KG1 (cell line): ENCODE measurements at places on chromosomes 2 and 18.

GRCh38 chr2:151796774-151797173, 31.4 kb downstream of the ARL5A start:
- no peak for DNase-seq

DNA sequence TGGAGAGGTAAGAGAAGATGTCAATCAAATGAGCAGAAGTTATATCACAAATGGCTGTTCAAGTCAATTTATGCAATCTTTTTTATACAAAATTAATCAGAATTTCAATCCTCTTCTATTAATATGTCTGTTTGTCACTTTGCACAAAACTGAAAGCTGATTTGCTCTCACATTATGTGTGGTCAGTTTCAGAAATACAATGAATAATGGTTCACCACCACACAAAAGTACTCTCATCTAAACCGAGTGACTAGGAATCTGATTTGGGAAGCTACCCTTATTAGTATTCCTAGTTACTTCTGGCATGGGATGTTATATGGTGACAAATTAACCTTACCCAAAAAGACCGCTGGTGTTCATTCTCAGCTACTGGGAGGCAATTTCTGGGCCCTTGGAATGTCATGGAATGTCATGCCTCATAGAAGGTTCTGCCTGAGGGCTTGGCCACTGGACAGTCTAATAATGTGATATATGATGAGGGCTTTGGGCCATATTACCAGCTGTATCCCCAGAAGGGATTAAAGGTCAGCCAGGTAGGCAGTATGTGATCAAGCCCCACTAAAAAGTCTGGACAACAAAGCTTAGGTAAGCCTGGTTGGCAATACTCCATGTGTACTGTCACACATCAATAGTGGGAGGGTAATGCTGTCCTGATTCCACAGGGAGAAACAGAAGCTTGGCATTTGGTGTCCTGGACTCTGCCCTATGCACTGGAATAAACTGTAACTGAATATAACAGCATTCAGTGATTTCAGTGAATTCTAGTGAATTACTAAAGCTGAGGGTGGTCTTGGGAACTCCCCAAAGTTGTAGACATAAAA, 113.2 kb downstream of the PIGN start:
- no peak for DNase-seq

DNA sequence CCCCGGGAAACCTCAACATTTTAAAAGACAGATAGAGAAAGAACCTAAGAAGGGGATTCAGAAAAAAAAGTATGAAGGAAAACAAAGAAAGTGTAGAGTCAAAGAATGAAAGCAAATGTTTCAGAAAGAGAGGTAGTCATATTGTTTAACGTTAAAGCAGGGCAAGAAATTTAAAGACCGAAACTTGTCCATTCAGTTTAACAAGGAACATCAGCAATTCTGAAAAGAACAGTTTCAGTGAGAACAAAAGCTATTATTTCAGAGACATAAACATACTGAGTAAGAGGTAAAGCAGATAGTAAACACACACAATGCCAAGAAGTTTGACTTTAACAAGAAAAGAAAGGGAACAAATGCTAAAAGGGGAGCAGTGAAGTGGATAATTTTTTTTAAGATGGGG, 41.1 kb downstream of the MBD2 start:
- no peak for DNase-seq

GRCh38 chr2:222952204-222952603, 91.4 kb downstream of the ACSL3 start:
- no peak for DNase-seq

DNA sequence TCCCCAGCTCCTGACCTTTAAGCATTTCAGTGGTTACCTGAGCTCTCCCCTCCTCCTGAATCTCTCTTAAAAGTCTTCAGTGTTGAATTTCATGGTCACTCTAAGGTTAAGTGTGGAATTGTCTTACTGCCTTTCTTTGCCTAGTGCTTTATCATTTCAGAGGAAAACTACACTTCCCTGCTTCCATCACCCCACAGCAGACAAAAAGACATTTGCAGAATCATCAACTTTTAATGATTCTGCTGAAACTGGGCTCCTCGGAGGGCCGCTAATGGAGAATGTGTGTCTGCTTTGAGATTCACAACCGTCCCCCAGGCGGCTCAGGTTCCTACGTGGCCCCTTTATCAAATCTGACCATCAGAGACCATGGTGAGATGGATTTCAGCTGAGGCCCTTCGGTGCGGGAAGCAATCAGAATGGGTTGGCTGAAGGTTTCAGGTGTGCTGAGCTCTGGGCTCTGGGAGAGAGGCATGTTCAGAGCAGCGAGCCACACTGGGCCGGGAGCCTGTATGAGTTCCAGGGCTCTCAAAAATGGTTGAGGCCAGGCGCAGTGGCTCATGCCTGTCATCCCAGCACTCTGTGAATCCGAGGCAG, 41.9 kb upstream of the TBC1D8 start:
- DNase-seq = no peak

GRCh38 chr18:73614812-73615211, 532.8 kb downstream of the FBXO15 start:
- no peak for DNase-seq

GRCh38 chr2:135005753-135006152, 41.5 kb downstream of the MAP3K19 start:
- DNase-seq = no peak

GRCh38 chr2:37892436-37893114, 32.5 kb upstream of the RMDN2 start:
- peak; percentile 71 for DNase-seq

DNA sequence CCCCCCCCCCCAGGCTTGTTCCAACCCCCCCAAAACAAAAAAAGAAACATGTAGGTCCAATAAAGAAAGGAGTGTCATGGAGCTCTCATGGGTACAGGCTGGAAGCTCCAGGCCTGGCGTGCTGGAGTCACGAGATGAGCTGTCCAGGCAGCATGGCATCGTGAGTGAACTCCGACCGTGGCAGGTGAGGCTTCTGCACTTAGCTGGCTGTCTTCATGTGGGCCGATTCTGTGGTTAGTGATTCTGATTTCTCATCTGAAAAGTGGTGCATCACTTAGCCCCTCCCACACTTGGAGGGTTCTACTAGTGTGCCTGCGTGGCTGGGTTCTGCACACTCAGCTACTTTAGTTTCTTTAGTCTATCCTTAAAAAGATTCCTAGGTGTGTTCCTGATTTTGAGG, 126.4 kb upstream of the MGAT5 start:
- DNase-seq = no peak

DNA sequence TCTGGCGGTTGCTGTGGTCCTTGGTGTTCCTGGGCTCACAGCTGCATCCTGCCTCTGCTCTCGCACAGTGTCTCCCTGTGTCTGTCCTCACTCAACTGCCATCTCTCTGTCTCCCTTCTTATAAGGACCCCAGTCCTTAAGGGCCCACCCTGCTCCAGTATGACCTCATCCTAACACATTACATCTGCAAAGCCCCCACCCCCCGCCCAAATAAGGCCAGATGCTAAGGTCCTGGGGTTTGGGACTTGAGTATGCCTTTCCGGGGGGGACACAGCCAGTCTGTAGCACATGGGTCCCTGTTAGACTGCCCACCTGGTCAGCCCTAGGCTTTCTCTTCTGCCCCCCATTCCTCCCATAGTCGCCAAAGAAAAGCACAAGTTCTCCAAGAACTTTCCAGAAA, 40.7 kb downstream of the FER1L5 start:
- no peak for DNase-seq

- no peak for DNase-seq
Measured at GRCh38 chr2:45432406-45432805, 178.7 kb downstream of the SRBD1 start.

- DNase-seq = no peak
Measured at GRCh38 chr2:47720036-47720435, 62.9 kb upstream of the MSH6 start.

GRCh38 chr2:240424341-240425235, 10.9 kb upstream of the GPC1 start:
- DNase-seq = no peak

GRCh38 chr2:26540961-26541360, 63.0 kb upstream of the OTOF start:
- no peak for DNase-seq

DNA sequence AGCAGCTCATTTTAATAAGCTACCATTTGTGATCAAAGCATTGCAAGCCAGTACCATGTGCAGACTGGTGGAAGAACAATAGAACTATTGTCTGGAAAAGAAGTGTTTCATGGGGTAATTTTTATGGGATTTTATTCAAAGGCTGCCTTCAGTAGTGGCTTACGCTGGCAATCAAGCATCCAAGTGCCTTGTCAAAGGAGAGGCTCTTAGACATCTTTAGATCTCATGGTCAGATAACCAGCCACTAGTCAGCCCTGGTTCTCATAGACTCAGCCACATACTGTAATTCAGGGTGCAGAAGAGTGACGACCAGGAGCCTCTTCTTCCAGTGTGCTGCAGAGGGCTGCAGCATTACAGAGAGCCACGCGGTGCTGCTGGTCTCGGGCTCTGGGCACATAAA, 98.5 kb upstream of the NOSTRIN start:
- no peak for DNase-seq

- DNase-seq = no peak
Measured at GRCh38 chr2:36819095-36819711, 122.7 kb downstream of the VIT start.

DNA sequence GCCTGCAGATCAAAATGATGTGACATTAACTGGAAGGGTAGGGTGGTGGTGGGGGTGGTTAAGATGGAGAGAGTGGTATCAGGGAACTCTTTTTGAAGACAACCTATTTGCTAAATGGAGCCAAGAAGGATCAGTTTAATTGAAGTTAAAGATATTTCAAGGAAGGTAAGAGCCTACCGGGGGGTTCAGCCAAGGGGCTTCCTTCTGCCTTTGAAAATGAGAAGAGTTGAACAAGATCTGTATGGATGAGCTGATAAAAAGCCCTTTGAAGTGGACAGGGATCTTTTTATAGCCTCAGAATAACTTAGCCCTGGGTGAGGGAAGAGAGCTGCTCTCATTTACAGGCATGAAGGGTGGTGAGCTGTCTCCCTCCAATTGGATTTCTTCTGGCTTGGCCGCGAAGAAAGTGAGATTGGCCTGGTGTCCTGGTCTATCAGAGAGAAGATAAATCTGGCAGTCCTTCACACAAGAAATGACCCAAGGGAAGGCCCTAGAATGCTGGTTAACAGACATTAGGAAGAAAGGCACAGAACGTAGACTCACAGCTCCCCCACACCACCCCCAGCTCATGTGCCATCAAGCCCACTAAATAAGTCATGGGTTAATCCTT, 439.8 kb downstream of the TNS1 start:
- no peak for DNase-seq

- DNase-seq = no peak
Measured at GRCh38 chr2:1940679-1941078, 196.4 kb upstream of the PXDN start.

DNA sequence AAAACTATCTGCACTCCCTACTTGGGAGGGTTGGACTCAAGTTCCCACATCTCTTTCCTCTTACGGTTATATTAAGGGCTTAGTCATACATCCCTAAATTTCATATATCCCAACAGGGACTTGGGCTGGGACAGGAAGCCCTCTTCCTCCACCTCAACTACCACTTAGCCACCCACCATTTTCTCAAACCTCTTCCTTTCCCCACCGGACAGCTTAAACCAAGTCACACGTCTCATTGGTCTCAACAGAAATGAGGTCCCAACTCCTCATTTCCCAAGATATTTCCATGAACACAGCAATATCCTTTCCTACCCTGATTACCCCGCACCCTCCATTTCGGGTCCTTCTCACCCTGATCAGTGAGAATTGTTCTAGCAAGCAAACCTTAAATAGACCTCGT, 736 bp downstream of the ZSCAN30 start:
- DNase-seq = no peak

DNA sequence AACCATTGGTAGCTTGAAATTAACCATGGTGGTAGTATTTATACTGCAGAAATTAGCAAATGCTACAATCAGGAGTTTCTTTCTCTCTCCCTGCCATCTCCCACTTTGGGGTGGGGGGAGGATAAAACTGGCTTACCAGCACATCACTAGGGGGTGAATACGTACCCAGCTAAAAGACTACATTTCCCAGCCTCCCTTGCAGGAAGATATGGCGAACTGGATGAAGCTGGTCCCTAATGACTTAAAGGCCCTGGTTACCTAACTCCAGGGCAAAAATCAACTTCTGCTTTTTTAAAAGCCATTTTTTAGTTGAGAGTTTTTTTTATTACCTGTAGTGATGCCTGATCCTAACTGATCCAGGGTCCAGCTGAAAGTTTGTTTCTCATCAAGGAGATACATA, 70.3 kb upstream of the RAB12 start:
- DNase-seq = no peak

DNA sequence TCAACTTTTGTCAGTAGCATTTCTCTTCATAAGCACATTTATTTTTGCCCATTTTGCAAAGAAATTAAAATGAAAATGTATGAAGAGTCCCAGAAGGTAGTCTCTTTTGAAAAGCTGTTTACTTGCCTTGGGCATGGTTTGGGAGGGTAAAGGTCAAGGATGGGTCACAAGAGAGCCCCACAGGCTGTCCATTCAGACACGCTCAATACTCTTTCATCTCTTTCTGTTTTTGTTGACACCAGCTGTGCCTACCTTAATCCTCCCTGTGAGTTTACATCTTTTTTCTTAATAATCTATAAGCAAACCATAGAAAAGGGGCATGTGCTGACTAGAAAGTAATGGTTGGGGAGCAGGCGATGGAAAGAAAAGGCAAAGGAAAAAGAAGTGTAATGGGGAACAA, 49.6 kb upstream of the KLF7 start:
- DNase-seq = no peak

GRCh38 chr2:12918835-12919445, 202.2 kb downstream of the TRIB2 start:
- DNase-seq = no peak

DNA sequence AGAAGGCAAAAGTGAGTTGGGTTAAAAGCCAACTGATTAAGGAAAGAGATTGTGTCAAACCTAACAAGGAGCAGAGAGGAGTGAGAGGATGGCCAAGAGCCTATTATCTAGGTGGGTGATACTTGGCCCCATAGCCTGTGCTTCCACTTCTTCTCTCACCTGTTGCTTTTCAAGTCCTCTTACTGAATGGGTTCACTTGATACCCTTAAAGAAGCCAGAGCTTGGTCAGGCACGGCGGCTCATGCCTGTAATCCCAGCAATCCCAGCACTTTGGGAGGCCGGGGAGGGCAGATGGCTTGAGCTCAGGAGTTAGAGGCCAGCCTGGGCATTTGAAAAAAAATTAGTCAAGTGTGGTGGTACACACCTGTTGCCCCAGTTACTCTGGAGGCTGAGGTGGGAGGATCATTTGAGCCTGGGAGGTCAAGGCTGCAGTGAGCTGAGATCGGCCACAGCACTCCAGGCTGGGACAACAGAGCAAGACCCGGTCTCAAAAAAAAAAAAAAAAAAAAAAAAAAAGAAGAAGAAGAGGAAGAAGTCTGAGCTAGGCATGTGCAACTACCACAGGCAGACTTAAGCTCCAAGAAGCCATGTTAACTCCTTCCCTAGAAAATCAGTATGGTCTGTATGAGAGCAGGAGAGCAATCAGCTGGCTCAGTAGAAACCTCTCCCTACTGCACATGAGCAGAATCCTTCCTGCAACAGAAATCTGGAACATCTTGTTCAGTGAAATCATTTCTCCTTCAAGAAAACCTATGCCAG, 28.4 kb upstream of the ME2 start:
- no peak for DNase-seq
